ENCODE measurements at places on chromosomes 5 and 9. TPM values are rescaled to one million over a fixed set of nuclear protein-coding genes. Genes with fewer than 3 reads are reported as not detected.

The TTC1 gene
- 24.3 TPM for total RNA-seq

GRCh38 chr5:39137819-39138451 is 63.7 kb upstream of the RICTOR start:
- H3K4me1 ChIP-seq, result peaks cover 29% of the 10 kb centered on the region
- no peak for DNase-seq
- peak overlapping the region; percentile 94 for H3K27ac ChIP-seq
- no peaks in the 10 kb centered on the region for H3K27me3 ChIP-seq
- H3K4me3 ChIP-seq, result no peak overlapping the region

DNA sequence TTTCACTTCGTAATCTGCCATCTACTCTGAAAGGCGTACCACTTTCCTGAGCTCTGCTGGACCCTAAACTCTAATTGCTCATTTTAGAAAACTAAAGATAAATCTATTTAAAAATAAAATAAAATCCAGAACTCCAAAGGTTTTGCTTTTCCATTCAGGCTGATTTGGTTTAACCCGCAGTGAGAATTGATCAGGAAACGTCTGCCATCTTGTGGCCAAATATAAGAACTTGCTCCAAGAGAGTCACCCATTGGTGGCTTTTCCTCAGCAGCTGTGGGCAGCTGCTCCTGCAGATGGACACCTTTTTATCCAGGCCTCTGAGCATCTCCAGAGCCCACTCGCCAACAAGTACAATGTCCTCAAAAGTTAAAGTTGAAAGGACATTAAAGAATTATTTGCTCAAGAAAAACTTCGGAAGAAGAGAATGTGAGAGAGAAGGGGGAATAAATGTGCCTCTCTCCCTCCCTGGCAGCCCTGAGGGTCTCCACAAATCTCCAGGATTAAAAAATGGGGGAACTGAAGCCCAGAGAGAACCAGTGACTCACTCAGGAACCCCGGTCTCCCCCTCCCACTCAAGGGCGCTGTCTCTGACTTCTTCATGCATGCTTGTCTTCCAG is 4.1 kb downstream of the SAXO1 start:
- no peak for DNase-seq
- H3K27ac ChIP-seq, result no peak overlapping the region
- peaks cover 8% of the 10 kb centered on the region for H3K36me3 ChIP-seq
- no peak overlapping the region for H3K4me3 ChIP-seq

DNA sequence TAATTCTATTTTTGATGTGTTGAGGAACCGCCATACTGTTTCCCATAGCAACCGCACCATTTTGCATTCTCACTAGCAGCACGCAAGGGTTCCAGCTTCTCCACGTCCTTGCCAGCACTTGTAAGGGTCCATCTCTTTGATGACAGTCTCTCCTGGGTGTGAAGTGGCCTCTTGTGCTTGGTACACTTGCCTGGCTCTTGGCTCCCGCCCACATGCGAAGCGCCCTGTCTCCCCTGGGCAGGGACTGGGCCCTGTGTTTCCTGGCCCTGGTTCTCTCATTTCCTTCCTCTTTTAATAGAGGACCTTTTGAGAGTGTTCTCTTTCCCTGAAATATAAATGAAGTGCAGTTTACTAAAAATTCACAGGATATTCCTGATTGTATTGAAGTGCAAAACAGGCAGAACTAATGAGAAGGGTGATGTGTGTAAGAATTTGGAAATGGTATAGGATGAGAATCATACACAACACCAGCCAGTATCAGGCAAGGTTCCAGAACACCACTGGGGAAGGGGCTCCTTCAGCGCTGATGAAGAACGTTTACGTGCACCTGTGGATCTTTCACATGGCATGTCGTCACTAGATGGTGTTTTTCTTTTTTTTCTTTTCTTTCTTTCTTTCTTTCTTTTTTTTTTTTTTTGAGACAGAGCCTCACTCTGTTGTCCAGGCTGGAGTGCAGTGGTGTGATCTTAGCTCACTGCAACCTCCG is 73.0 kb downstream of the EHMT1 start:
- no peaks in the 10 kb centered on the region for H3K27me3 ChIP-seq
- no peak for DNase-seq
- peaks cover 55% of the 10 kb centered on the region for H3K4me1 ChIP-seq
- H3K36me3 ChIP-seq, result no peaks in the 10 kb centered on the region
- H3K4me3 ChIP-seq, result peak overlapping the region; percentile 47
- peak overlapping the region; percentile 51 for H3K27ac ChIP-seq

GRCh38 chr9:20319641-20320337 is 302.5 kb downstream of the MLLT3 start:
- no peaks in the 10 kb centered on the region for H3K27me3 ChIP-seq
- peak overlapping the region; percentile 91 for H3K27ac ChIP-seq
- H3K4me1 ChIP-seq, result peaks cover 46% of the 10 kb centered on the region
- H3K36me3 ChIP-seq, result peaks cover 2% of the 10 kb centered on the region
- DNase-seq, result no peak

DNA sequence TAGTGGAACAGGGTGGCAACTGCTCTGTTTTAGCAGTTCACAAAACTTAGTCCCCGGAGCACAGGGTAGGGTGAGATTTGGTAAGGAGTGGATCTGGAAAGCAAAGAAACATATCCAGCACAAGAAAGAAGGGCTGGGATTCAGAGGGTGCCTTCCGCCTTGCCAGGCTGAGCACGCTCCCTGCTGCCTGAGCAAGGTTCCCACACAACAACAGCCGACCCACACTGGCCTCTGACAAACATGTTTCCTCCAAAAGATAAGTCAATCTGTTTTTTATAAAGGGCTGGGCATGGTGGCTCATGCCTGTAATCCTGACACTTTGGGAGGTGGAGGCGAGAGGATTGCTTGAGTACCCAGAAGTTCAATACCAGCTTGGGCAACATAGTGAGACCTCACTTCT is 45.8 kb downstream of the RAB3C start:
- no peaks in the 10 kb centered on the region for H3K36me3 ChIP-seq
- H3K27me3 ChIP-seq, result peaks cover 16% of the 10 kb centered on the region
- H3K4me1 ChIP-seq, result no peaks in the 10 kb centered on the region
- no peak overlapping the region for H3K27ac ChIP-seq
- no peak for DNase-seq
- H3K4me3 ChIP-seq, result no peak overlapping the region

The PCDHB6 gene
- not detected for total RNA-seq

The FOXB2 gene
- total RNA-seq, result not detected

The CDKN2B-AS1 gene
- total RNA-seq, result 1.6 TPM

GRCh38 chr5:93078082-93079038 is 502.7 kb downstream of the NR2F1-AS1 start:
- no peak overlapping the region for H3K4me3 ChIP-seq
- no peaks in the 10 kb centered on the region for H3K36me3 ChIP-seq
- no peaks in the 10 kb centered on the region for H3K4me1 ChIP-seq
- no peak for DNase-seq
- no peaks in the 10 kb centered on the region for H3K27me3 ChIP-seq

The SPINK7 gene
- not detected for total RNA-seq

DNA sequence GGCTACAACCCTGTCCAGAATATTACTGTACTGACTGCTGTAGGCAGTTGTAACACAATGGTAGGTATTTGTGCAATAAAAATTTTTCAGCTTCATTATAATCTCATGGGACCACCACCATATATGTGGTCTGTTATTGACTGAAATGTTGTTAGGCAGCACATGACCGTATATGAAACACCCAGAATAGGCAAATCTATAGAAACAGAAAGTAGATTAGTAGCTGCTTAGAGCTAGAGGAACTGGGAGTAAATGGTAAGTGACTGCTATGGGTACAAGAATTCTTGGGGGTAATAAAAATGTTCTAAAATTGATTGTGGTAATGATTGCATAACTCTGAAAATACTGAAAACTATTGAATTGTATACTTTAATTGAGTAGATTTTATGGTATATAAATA is 185.7 kb downstream of the ESM1 start:
- peaks cover 4% of the 10 kb centered on the region for H3K4me1 ChIP-seq
- H3K36me3 ChIP-seq, result no peaks in the 10 kb centered on the region
- H3K27me3 ChIP-seq, result peaks cover 11% of the 10 kb centered on the region
- no peak overlapping the region for H3K27ac ChIP-seq

- H3K27ac ChIP-seq, result no peak overlapping the region
- H3K27me3 ChIP-seq, result peaks cover under 1% of the 10 kb centered on the region
- no peaks in the 10 kb centered on the region for H3K36me3 ChIP-seq
- no peak overlapping the region for H3K4me3 ChIP-seq
- no peaks in the 10 kb centered on the region for H3K4me1 ChIP-seq
Measured at GRCh38 chr9:68872026-68872501, 141.8 kb downstream of the PRKACG start.

- no peaks in the 10 kb centered on the region for H3K36me3 ChIP-seq
- no peak for DNase-seq
- peak overlapping the region; percentile 24 for H3K27ac ChIP-seq
Measured at GRCh38 chr9:85742597-85742936, 813 bp upstream of the AGTPBP1 start.

DNA sequence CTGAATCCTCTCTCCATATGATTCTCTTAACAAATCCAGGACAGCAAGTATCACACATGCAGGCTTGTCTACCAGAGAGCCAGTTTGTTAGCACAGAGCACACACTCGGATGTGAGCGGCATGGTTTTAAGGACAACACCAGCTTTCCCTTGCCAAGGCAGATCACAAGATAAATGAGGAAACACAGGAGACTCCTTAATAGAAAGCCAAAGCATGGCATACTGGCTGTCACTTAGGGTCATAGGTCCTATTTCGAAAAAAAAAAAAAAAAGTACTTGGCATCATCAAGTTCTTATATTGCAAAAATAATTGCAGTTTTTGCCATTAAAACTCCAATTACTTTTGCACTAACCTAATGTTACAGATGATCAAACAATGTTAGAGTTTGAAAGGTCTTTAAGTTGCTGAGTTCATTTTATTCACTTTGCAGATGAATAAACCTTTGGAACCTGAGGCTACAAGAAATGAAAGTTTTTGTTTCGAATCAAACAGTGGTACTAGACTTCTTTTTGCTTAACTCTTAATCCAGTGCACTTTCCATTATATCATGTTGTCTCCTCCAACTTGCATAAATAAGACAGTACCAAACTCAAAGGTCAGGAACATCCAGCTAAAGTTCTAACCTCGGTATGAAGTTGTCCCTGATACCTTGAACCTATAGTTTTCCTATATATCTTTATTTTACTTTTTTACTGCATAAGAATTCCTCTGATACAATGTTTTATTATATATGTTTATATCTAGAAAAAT is 138.5 kb downstream of the MPDZ start:
- H3K27me3 ChIP-seq, result no peaks in the 10 kb centered on the region
- DNase-seq, result no peak
- H3K27ac ChIP-seq, result no peak overlapping the region
- H3K4me3 ChIP-seq, result no peak overlapping the region
- no peaks in the 10 kb centered on the region for H3K36me3 ChIP-seq

- H3K27me3 ChIP-seq, result peaks cover 34% of the 10 kb centered on the region
- H3K27ac ChIP-seq, result no peak overlapping the region
Measured at GRCh38 chr9:135565141-135565628, 3.6 kb downstream of the PAEP start.

GRCh38 chr9:75019654-75020053 is 8.4 kb downstream of the CARNMT1 start:
- DNase-seq, result no peak
- H3K4me3 ChIP-seq, result peak overlapping the region; percentile 31
- H3K4me1 ChIP-seq, result peaks cover 23% of the 10 kb centered on the region
- no peaks in the 10 kb centered on the region for H3K27me3 ChIP-seq
- H3K27ac ChIP-seq, result no peak overlapping the region
- H3K36me3 ChIP-seq, result no peaks in the 10 kb centered on the region

GRCh38 chr9:73125651-73126050 is 26.0 kb upstream of the ANXA1 start:
- H3K4me3 ChIP-seq, result no peak overlapping the region
- H3K36me3 ChIP-seq, result peaks cover 3% of the 10 kb centered on the region
- DNase-seq, result no peak
- no peaks in the 10 kb centered on the region for H3K27me3 ChIP-seq

GRCh38 chr5:133859073-133859472 is 109.4 kb downstream of the C5orf15 start:
- H3K27me3 ChIP-seq, result peaks cover 47% of the 10 kb centered on the region
- DNase-seq, result no peak
- peaks cover 4% of the 10 kb centered on the region for H3K4me1 ChIP-seq
- H3K27ac ChIP-seq, result no peak overlapping the region

DNA sequence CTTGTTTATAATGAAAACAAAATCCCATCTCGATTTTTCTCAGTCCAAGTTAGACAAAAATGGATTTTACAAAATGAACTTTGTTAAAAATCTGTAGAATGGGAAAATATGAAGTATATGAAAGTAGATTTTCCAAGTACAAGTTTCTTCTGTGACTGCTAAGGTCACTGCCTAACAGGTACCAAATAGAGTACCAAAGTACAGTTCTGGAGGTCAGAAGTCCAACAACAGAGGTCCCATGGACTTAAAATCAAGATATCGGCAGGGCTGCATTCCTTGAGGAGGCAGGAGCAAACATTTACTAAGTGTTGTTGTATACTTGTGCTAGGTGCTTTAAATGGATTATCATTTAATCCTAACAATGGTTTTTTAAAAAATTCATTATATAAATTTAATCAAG is 5.9 kb downstream of the YTHDC2 start:
- no peaks in the 10 kb centered on the region for H3K36me3 ChIP-seq
- DNase-seq, result no peak
- H3K4me3 ChIP-seq, result no peak overlapping the region
- H3K27me3 ChIP-seq, result no peaks in the 10 kb centered on the region
- H3K27ac ChIP-seq, result no peak overlapping the region

DNA sequence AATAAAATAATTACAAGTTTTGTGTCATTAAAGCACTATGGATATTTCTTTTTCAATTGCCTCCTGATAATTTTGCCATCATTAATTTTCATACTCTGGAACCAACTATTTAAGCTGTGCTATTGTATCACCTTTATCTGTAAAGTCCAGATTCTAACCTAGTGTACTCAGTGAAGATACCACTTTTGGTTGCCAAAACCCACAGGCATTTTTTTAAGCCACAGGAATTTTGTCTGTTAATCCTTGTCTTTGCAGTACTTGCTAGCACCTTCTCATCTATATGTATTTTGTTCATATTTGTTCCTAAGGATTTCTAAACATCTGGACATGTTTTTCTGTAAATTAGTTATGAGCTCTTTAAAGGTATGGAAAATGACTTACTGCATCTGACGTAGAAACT is 481.4 kb upstream of the DAB2 start:
- H3K27me3 ChIP-seq, result peaks cover 26% of the 10 kb centered on the region
- H3K4me3 ChIP-seq, result no peak overlapping the region
- DNase-seq, result no peak
- H3K36me3 ChIP-seq, result no peaks in the 10 kb centered on the region
- no peaks in the 10 kb centered on the region for H3K4me1 ChIP-seq
- no peak overlapping the region for H3K27ac ChIP-seq

The OBP2B gene
- not detected for total RNA-seq

DNA sequence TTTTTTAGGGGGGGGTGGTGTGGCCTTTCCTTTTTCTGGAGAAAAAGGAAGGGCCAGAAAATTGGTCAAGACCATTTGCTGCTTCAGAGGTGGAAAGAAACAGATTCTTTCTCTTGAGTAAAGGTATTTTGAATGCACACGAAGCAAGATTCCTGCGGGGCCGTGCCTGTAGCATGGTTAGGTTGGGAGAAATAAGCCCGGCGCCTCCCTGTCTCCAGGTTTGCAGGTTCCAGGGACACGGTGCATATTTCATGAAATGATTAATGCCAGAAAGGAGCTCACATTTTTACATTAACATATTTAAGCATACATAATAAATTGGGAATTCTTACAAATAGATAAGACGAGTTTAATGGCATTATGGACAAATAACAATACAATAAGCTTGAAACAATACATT is 409.5 kb upstream of the IRX1 start:
- no peaks in the 10 kb centered on the region for H3K36me3 ChIP-seq
- H3K4me1 ChIP-seq, result no peaks in the 10 kb centered on the region
- no peak overlapping the region for H3K4me3 ChIP-seq
- no peak overlapping the region for H3K27ac ChIP-seq

The IRGM gene
- 2.7 TPM for total RNA-seq

The IDNK gene
- total RNA-seq, result 10.3 TPM
